ENCODE measurements at places on chromosomes 2 and 18.

GRCh38 chr2:217599906-217600305 is 402.9 kb downstream of the TNS1 start:
- no peak for DNase-seq
- no peak overlapping the region for H3K4me3 ChIP-seq
- H3K27me3 ChIP-seq, result peaks cover 8% of the 10 kb centered on the region
- H3K36me3 ChIP-seq, result no peaks in the 10 kb centered on the region
- H3K4me1 ChIP-seq, result no peaks in the 10 kb centered on the region

- H3K4me3 ChIP-seq, result no peak overlapping the region
- DNase-seq, result no peak
- H3K4me1 ChIP-seq, result no peaks in the 10 kb centered on the region
- H3K36me3 ChIP-seq, result no peaks in the 10 kb centered on the region
- H3K27ac ChIP-seq, result no peak overlapping the region
- H3K27me3 ChIP-seq, result peaks cover 2% of the 10 kb centered on the region
These were observed 21.8 kb downstream of the ALLC start for GRCh38 chr2:3679616-3680393.

DNA sequence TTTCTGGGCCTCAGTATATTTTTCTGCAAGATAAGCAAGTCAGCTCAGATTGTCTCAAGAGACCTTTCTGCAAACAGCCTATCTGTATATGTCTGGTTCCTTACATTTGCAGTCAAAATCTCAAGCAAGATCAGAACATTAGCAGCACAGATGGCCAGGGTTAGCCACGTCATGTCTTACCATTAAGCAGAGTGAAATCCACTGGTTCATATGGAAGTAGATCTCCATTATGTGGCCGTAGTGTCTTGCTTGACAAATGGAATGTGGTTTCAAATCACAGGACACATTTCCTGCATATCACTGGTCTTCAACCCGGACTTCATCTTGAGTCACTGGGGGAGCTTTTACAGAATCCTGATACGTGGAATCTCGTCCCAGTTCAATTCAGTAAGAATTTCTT is 500.2 kb downstream of the FBXO15 start:
- no peaks in the 10 kb centered on the region for H3K36me3 ChIP-seq
- H3K4me1 ChIP-seq, result no peaks in the 10 kb centered on the region
- no peaks in the 10 kb centered on the region for H3K27me3 ChIP-seq
- no peak overlapping the region for H3K27ac ChIP-seq
- no peak for DNase-seq

DNA sequence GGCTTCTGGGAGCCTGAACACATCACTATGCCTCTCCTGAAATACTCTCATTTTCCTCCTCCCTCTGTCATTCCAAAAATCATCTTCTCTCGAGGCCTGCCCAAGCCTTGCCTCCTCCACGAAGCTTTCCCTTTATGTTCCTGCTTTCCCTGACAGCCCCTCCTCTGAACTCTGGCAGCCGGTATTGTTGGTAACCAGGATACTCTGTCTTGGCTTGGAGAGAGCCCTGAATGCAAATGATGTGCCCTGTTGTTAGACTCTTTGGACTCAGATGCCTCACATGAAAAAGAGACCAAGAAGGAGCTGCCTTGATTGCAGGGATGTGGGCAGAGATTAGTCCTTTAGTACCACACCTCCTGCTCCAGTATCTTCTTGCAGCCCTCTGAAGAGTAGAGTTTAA is 138.5 kb upstream of the DLX2 start:
- H3K36me3 ChIP-seq, result no peaks in the 10 kb centered on the region
- H3K4me3 ChIP-seq, result no peak overlapping the region
- H3K27me3 ChIP-seq, result no peaks in the 10 kb centered on the region
- no peak overlapping the region for H3K27ac ChIP-seq

DNA sequence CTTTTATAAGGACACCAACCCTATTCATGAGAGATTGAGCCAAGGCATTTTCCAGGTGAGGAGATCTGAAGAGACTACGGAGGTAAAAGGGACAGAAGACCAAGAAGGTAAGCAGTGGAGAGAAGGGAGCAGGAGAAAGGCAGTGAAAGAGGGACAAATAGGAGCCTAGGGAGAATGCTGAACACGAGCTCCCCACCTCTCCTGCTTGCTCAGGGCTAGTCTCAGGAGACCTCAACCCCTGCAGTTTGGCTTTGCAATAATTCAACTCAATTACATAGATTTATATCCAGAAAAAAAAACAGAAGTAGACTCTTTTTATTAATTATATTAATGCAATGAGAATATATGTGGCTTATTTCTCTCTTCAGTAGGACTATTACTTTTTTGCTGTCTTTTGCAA is 91.0 kb upstream of the DDX18 start:
- no peaks in the 10 kb centered on the region for H3K36me3 ChIP-seq
- H3K27ac ChIP-seq, result no peak overlapping the region
- DNase-seq, result no peak
- H3K27me3 ChIP-seq, result peaks cover 4% of the 10 kb centered on the region
- H3K4me1 ChIP-seq, result no peaks in the 10 kb centered on the region

DNA sequence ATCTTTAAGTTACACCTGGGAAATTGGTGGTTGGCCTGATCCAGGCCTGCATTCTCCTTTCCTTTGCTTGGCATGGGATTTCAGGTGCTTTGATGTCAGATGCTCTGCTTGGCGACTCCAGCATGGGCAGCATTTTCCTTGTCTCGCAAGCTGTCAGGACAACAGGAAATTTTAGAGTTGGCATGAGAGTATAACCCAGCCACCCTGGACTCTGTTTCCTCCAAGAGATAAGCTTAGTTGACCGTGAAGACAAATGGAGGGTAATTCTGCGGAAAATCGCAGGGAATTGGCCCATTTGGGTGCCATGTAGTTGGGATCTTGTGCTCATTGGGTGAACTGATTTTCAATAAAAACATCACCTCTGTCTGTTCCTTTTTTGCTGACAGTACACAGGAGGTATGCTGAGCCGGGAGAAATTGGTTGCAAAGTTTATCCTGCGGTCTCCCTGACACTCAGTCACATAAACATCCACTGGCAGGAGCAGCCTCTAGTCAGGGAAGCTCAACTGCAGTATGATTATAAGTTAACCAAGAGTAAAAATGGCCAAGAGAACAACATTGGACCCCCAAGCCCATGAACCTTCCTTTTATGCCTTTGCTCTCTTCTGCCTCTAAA is 409.9 kb downstream of the SETBP1 start:
- no peaks in the 10 kb centered on the region for H3K4me1 ChIP-seq
- H3K4me3 ChIP-seq, result no peak overlapping the region
- DNase-seq, result no peak
- no peak overlapping the region for H3K27ac ChIP-seq

- peaks cover 13% of the 10 kb centered on the region for H3K4me1 ChIP-seq
- no peak for DNase-seq
- H3K4me3 ChIP-seq, result no peak overlapping the region
- H3K27ac ChIP-seq, result no peak overlapping the region
- H3K27me3 ChIP-seq, result peaks cover 3% of the 10 kb centered on the region
These were observed 284.4 kb downstream of the AFF3 start for GRCh38 chr2:99857867-99858444.

DNA sequence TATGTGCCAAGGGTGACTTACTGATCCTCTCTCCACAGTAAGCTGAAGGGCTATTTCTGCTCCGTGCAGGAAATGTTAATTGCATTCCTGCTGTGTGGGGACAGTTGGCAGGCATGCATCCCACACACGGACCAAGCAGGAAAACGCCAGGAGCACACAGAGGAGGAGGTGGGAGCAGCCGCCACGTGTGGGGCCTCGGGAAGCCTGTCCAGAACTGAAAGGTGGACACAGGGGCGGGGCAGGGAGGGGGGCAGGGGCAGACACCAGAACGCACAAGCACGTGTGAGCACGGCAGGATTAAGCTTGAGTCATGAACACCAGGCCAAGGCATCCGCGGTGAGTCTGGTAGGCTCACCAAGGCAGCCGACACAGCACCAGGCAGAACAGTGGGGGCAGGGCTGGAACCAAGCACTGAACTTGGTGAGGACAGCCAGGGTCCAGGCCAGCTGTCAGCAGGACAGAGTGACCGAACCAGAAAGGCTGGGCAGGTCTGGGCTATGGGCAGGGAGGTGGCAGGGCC is 177.1 kb downstream of the EIPR1 start:
- peaks cover 9% of the 10 kb centered on the region for H3K36me3 ChIP-seq
- no peaks in the 10 kb centered on the region for H3K27me3 ChIP-seq
- no peak overlapping the region for H3K27ac ChIP-seq
- H3K4me1 ChIP-seq, result no peaks in the 10 kb centered on the region
- DNase-seq, result no peak

GRCh38 chr18:46141199-46141598 is 37.0 kb downstream of the HAUS1 start:
- no peaks in the 10 kb centered on the region for H3K36me3 ChIP-seq
- no peaks in the 10 kb centered on the region for H3K27me3 ChIP-seq
- H3K27ac ChIP-seq, result no peak overlapping the region
- H3K4me1 ChIP-seq, result no peaks in the 10 kb centered on the region

DNA sequence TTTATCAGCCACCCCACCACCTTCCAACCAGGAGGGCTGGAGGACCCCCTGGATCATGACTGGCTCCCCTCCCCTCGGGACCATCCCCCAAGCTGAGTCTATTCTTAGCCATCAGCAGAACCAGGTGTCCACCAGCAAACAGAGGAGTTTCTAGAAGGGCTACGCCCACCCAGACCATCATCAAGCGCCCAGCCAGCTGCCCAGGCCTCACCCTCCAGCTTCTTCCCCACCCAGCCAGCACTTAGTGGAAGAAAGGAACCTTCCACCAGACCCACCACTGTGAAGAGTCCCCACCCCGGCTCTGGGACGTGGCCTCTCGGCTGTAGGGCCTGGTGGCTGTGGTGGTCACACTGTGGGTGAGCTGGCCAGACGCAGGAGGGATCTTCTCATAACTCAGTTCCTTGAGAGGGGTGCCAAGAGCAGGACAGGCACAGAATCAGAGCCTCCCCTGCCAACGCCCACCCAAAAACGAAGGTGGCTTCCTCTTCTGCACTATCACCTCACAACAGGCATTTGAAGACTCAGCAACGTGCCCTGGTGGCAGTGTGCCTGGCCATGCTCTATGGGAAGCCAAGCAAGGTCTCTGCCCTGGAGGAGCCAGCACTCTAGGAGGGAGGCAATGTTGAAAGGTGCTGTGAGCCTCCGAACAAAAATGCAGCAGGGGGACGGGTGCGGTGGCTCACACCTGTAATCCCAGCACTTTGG is 19.0 kb downstream of the BIN1 start:
- no peak overlapping the region for H3K27ac ChIP-seq
- DNase-seq, result no peak
- no peak overlapping the region for H3K4me3 ChIP-seq
- H3K27me3 ChIP-seq, result peaks cover 15% of the 10 kb centered on the region
- H3K4me1 ChIP-seq, result peaks cover 29% of the 10 kb centered on the region

DNA sequence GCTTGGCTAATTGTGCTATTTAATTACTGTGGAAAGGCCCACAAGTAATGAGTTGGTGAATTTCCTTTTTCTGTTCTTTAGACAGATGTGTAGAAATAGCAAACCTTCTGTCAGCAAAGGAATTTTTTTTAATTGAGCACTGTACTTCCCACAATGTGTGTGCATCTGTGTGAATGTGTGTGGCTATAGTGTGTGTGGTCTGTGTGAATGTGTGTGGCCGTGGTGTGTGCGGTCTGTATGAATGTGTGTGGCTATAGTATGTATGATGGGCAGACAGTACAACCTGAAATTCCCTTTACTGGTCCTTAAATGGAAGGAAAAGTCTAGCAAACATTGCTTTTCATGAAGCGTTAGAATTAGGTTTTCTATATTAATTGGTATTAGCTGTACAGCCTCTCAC is 203.5 kb upstream of the TPO start:
- no peaks in the 10 kb centered on the region for H3K4me1 ChIP-seq
- H3K27ac ChIP-seq, result no peak overlapping the region
- H3K27me3 ChIP-seq, result no peaks in the 10 kb centered on the region

- no peak overlapping the region for H3K27ac ChIP-seq
- no peaks in the 10 kb centered on the region for H3K4me1 ChIP-seq
- no peaks in the 10 kb centered on the region for H3K36me3 ChIP-seq
- no peak overlapping the region for H3K4me3 ChIP-seq
- peaks cover 33% of the 10 kb centered on the region for H3K27me3 ChIP-seq
- DNase-seq, result no peak
These were observed 4.3 kb downstream of the RAX start for GRCh38 chr18:59268721-59269562.

- H3K4me3 ChIP-seq, result no peak overlapping the region
- DNase-seq, result no peak
- H3K4me1 ChIP-seq, result peaks cover 2% of the 10 kb centered on the region
These were observed 53.9 kb upstream of the SETBP1 start for GRCh38 chr18:44626807-44627206.

GRCh38 chr18:11937874-11938478 is 29.9 kb upstream of the MPPE1 start:
- no peak overlapping the region for H3K27ac ChIP-seq
- peaks cover 3% of the 10 kb centered on the region for H3K27me3 ChIP-seq
- H3K4me1 ChIP-seq, result no peaks in the 10 kb centered on the region
- H3K4me3 ChIP-seq, result no peak overlapping the region
- DNase-seq, result peak; percentile 67

GRCh38 chr2:216370961-216371712 is 1.1 kb downstream of the MARCHF4 start:
- H3K27me3 ChIP-seq, result peaks cover 10% of the 10 kb centered on the region
- H3K36me3 ChIP-seq, result no peaks in the 10 kb centered on the region
- H3K27ac ChIP-seq, result no peak overlapping the region
- peaks cover 5% of the 10 kb centered on the region for H3K4me1 ChIP-seq
- DNase-seq, result no peak

DNA sequence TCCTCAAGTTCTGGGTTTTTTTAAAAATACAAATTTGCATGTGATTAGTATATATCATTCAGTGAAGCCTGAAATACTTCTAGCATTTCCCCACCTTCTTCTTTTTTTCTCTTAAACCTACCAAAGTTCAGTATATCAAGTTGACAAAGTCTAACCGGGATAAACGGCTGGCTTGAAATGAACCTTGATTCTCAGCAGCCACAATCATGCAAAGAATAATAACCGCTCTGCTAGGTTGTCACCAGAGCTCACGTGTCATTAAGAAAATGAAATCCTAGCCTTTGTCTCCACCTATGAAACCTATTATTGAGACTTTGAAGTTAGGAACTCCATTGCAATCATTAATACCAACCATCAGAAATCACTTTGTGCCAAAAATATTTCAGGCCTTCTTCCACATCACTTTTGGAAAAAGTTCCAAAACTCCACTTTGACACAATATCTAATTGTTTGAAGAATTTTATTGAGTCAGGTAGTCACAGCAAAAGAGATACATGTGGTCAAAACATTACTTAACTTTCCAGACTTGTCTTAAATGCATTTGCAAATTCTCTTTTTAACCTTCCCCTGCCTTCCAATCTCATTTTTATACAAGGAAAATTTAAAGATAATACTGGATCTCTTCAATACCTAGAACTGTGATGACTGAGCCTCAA is 285.6 kb upstream of the ACVR2A start:
- no peak overlapping the region for H3K4me3 ChIP-seq
- DNase-seq, result no peak
- no peaks in the 10 kb centered on the region for H3K27me3 ChIP-seq

DNA sequence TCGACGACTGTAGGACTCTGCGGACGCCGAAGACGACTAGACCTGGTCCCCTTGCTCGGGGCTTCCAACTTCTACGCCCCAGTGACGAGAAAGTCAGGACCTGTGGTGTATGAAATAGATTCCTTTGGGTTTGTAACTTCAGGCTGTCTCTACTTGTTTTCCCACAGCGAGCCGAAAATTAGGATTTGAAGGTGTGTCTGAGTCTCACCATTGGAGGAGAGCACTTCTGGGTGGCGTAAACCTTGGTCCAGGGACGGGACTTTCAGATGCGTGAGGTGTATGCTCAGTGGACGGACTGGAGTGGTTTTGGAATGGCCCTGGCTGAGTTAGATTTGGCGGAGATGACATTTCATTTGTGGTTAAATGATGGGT is 1.3 kb downstream of the BIRC6 start:
- H3K4me1 ChIP-seq, result peaks cover 22% of the 10 kb centered on the region
- peak overlapping the region; percentile 91 for H3K4me3 ChIP-seq
- no peaks in the 10 kb centered on the region for H3K36me3 ChIP-seq
- no peaks in the 10 kb centered on the region for H3K27me3 ChIP-seq

Measured in T-cell (primary cell).